HFFc6 (cell line): ENCODE measurements at places on chromosomes 16 and 17.

- no peak for DNase-seq
Measured at GRCh38 chr16:20874088-20874581, 26.0 kb downstream of the DCUN1D3 start.

- no peak for DNase-seq
Measured at GRCh38 chr16:66190411-66190810, 176.1 kb upstream of the CDH5 start.

- DNase-seq: no peak
Measured at GRCh38 chr16:89119661-89120141, 26.0 kb downstream of the ACSF3 start.

- no peak for DNase-seq
Measured at GRCh38 chr16:4556580-4556979, 440 bp downstream of the C16orf96 start.

DNA sequence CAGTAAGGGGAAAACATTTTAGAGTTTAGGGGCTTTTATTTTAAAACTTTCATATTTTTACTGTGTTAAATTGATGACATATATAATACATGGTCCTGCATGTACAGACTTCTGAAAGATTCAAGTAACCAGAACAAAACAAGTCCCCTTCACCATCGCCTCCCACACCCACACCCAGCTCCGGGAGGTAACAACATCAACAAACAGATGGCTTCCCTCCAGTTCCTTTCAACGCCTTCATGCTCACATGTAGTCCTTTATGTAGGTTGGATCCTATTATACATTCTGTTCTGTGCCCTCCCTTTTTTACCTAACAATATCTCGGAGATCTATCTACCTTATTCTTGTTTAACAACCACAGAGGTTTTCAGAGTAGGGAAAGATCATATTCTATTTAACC lies 30.5 kb downstream of the GINS3 start:
- DNase-seq: no peak

GRCh38 chr17:9568957-9569588 lies 6.5 kb downstream of the STX8 start:
- no peak for DNase-seq

GRCh38 chr17:82868715-82869131 lies 28.9 kb upstream of the ZNF750 start:
- DNase-seq: no peak

DNA sequence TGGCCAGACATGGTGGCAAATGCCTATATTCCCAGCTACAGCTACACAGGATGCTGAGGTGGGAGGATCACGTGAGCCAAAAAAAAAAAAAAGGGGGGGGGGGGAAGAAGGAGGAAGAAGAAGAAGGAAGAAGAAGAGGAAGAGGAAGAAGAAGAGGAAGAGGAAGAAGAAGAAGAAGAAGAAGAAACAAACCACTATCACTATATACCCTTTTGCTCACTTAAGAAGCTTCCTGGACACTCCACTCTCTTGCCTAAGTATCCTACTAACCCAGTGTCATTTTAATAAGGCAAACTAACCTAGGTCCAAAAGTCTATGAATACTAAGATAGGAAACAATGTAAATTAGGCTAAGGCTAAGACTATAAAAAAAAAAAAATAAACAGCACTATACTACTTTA lies 54.8 kb downstream of the GPATCH8 start:
- no peak for DNase-seq
